Peyer's patch (tissue), 4 donors: ENCODE measurements at places on chromosomes 6 and 20. TPM values are rescaled to one million over a fixed set of nuclear protein-coding genes. Genes with fewer than 3 reads are reported as not detected.

- H3K27ac ChIP-seq = no peak overlapping the region
- H3K27me3 ChIP-seq = no peaks in the 10 kb centered on the region
- no peaks in the 10 kb centered on the region for H3K4me1 ChIP-seq
- H3K4me3 ChIP-seq = no peak overlapping the region
- DNase-seq = no peak
These were observed 197.6 kb downstream of the PRL start for GRCh38 chr6:22099231-22099630.

ME1 gene
- total RNA-seq = 7.4 TPM

DNA sequence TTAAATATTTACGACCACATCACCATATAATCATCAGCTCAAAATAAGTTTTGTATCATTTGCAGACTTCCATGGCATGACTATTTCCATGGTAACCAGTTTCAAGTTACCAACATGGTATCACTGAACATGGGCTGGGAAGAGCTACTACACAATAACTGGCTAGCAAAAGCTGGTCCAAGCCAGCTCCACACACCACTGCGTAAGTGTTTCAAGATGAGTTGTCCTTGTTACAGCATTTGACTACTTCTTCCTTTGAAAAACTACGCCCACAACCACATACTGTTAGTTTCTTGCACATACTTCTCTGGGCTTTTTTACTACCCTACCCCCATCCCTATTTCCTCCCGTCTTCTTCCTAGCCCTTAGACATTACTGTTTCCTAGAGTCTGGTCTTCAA, 8.5 kb downstream of the CD164 start:
- no peak overlapping the region for H3K27ac ChIP-seq
- no peak for DNase-seq
- H3K36me3 ChIP-seq = peaks cover 95% of the 10 kb centered on the region
- H3K27me3 ChIP-seq = no peaks in the 10 kb centered on the region
- H3K4me1 ChIP-seq = no peaks in the 10 kb centered on the region

SEMG1 gene
- not detected for total RNA-seq

DNA sequence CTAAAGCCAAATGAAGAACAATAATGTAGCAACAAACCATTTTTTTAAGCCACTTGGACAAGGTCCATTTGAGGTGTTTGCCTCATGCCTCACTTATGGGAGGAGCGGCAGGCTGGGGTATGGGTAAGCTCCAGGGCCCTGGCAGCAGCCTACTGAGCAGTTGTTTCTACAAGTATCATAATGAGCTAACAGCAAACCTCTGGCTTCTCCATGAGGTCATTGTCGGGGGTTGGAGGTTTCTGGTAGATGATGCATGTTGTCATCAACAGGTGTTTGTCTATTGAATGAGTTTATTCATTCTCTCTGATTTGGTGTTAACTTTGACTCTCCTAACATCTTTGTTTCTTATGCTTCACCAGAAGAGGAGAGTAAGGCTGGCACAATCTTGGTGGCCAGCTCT, 150.7 kb downstream of the TBC1D7 start:
- no peaks in the 10 kb centered on the region for H3K36me3 ChIP-seq
- no peak overlapping the region for H3K4me3 ChIP-seq
- no peak overlapping the region for H3K27ac ChIP-seq
- DNase-seq = no peak
- no peaks in the 10 kb centered on the region for H3K27me3 ChIP-seq
- H3K4me1 ChIP-seq = no peaks in the 10 kb centered on the region

DNA sequence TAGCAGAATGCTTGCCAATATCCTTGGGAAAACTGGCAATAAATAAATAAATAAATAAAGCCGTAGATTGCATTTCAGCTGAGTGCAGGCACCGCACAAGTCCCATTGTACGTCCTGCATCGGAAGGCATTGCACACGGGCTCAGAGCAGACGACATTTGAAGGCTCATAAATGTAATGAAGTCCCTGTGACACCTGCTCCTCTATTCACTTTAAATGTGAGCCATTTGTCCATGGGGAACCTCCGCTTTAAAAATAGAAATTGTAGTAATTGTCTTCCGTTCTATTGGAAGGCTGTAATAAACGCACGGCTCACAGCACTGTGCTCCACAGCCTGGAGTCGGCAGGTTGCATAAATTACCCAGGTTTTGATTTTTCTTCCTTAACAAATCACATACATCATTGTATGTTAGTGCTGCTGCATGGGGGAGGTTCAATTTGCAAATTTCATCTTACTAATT, 32.6 kb downstream of the MYT1 start:
- H3K4me1 ChIP-seq = no peaks in the 10 kb centered on the region
- H3K27me3 ChIP-seq = no peaks in the 10 kb centered on the region
- H3K27ac ChIP-seq = no peak overlapping the region
- no peak for DNase-seq
- H3K36me3 ChIP-seq = no peaks in the 10 kb centered on the region

DOK5 gene
- total RNA-seq = not detected

GHRH gene
- total RNA-seq = not detected

- H3K36me3 ChIP-seq = no peaks in the 10 kb centered on the region
- H3K4me1 ChIP-seq = peaks cover 29% of the 10 kb centered on the region
- DNase-seq = peak; percentile 57
These were observed 44.5 kb downstream of the RBM38 start for GRCh38 chr20:57435498-57436222.

DNA sequence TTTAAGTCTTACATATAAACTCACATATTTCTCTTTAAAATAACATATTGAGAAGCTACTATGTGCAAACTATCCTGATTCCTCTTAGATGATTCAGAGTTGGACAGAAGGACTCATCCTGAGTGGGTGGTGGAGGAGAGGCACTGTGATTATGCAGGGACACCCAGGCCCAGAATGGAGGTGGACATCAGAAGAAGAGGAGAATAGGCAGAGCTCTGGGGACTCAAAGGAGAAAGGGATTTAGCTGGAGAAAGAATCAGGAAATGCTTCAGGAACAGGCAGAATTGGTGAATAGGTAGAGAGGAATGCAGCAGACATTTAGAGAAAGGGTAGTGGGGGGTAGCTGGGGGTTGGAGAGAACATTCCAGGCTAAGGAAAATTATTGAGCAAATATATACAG, 17.4 kb downstream of the RCAN2 start:
- H3K27ac ChIP-seq = no peak overlapping the region
- no peaks in the 10 kb centered on the region for H3K4me1 ChIP-seq
- no peaks in the 10 kb centered on the region for H3K36me3 ChIP-seq
- H3K27me3 ChIP-seq = no peaks in the 10 kb centered on the region
- no peak for DNase-seq

DNA sequence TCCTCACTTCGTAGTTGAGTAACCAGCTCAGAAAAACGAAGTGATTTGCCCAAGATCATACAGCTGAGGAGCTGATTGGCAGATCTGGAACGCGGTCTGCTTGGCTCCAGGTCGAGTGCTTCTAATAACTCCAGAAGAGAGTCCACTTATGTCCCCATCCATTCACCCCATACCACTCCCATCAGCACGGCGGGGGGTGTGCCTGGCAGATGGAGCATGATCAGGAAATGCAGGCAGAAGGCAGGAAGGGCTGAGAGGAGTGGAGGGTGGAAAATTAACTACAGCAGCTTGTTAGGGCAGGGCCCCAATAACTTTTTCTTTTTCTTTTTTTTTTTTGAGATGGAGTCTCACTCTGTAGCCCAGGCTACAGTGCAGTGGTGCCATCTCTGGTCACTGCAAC, 15.0 kb downstream of the FITM2 start:
- H3K4me3 ChIP-seq = no peak overlapping the region
- H3K27ac ChIP-seq = no peak overlapping the region

- H3K4me3 ChIP-seq = no peak overlapping the region
- no peak overlapping the region for H3K27ac ChIP-seq
- H3K36me3 ChIP-seq = no peaks in the 10 kb centered on the region
- no peaks in the 10 kb centered on the region for H3K4me1 ChIP-seq
- no peaks in the 10 kb centered on the region for H3K27me3 ChIP-seq
These were observed 123.2 kb upstream of the THEMIS start for GRCh38 chr6:128024046-128024445.

DNA sequence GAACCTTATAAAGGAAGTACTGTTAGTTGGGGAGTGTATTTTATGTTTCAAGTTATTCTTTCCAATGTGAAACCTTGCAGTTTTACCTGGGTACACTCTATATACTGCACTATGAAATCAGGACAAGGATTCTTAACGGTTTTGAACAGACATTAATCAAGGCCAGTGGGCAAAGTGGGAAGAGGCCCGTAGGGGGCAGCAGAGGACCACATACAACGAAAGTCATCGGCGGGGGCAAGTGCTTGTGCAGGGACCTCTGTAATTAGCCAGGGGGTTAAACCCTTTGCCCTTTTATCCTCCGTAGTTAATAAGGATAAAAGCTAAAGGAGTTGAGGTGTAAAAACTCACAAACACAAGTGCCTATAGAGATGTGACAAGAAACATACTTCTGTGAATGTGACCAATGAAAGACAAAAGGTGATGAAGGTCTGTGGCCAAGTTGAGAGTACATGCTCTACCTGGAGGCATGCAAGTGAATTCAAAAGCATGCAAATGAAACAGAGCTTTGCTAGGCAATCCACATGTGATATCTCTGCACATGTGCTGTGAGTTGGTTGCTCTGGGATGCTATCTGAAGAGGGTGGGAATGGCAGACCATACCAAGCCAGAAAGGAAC, 392.7 kb upstream of the MAN1A1 start:
- no peaks in the 10 kb centered on the region for H3K27me3 ChIP-seq
- DNase-seq = peak; percentile 84
- H3K36me3 ChIP-seq = no peaks in the 10 kb centered on the region
- no peak overlapping the region for H3K27ac ChIP-seq

- H3K27ac ChIP-seq = no peak overlapping the region
- no peaks in the 10 kb centered on the region for H3K4me1 ChIP-seq
- DNase-seq = no peak
- no peak overlapping the region for H3K4me3 ChIP-seq
These were observed 24.5 kb downstream of the ARFGEF2 start for GRCh38 chr20:48945840-48946514.

GRCh38 chr6:37866590-37867507, 47.3 kb downstream of the ZFAND3 start:
- no peaks in the 10 kb centered on the region for H3K36me3 ChIP-seq
- H3K27ac ChIP-seq = no peak overlapping the region
- no peak overlapping the region for H3K4me3 ChIP-seq
- no peak for DNase-seq

DNA sequence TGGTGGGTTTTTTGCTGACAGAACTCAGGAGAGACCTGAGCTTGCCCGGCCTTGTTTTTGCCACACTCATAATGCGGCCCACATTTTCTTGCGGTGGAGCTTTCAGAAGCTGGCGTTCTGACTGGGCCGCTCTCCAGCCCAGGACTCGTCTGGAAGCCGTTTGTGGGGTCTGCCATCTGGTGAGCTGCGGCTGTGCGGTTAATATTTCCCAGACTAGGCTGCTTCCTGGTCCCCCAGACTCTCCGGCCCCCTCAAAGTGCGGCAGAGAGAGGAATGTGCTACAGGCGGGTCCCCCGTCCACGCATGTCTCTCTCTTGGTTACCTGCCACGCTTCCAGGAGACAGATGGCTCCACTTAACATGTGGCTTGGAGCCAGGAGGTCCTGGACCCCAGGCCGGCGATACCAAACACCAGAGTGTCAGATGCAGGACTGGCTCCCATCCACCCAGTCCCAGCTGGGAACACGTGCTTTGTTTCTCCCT, 128.9 kb upstream of the PMEPA1 start:
- H3K27ac ChIP-seq = no peak overlapping the region
- no peak overlapping the region for H3K4me3 ChIP-seq
- no peaks in the 10 kb centered on the region for H3K4me1 ChIP-seq
- no peaks in the 10 kb centered on the region for H3K27me3 ChIP-seq
- DNase-seq = no peak

GRCh38 chr20:40286975-40287531, 402.0 kb downstream of the MAFB start:
- no peaks in the 10 kb centered on the region for H3K36me3 ChIP-seq
- no peak overlapping the region for H3K4me3 ChIP-seq
- peak; percentile 59 for DNase-seq

PLG gene
- total RNA-seq = not detected

DEFB113 gene
- not detected for total RNA-seq

TSPO2 gene
- not detected for total RNA-seq
